ENCODE measurements at places on chromosomes 11 and 22.

DNA sequence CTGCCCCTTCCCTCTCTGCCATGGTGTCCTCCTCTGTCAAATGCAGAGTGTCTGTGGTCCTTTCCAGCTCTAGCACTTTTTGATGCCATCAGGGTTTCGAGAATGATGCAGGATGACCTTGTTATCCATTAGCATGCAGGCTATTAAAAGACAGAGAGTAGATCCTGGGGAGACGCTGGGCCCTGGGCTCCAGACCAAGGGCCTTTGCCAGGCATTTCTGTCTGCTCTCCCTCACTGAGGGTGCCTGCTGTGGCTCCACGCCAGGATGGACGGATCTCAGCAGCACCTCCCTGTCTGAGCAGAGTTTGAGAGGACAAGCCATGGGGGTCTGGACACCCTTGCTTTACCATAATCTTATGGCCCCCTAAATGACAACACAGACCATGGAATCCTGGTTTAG lies 110.8 kb upstream of the CD82 start:
- no peak for DNase-seq

- DNase-seq = peak; percentile 5
These were observed 20.7 kb upstream of the SLC22A12 start for GRCh38 chr11:64570341-64570740.

DNA sequence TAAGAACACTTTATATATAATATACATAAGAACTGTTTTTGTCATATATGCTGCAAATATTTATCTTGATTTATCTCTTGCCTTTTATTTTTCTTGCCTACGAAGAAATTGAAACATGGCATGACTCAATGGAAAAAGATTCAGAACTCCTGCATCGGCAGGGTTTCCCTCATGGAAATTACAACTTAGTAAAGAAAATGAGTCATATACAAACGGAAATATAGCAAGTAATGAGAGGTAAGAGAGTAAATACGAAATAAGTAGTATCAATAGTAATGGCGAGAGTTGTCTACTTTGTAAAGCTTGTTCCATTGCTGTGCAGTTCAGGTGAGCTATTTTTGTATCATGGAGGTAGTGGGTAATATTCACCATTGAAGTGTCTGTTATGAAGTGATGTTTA lies 350.4 kb downstream of the DDX10 start:
- no peak for DNase-seq

- DNase-seq = no peak
These were observed 55.8 kb downstream of the CLMP start for GRCh38 chr11:123139206-123139605.

DNA sequence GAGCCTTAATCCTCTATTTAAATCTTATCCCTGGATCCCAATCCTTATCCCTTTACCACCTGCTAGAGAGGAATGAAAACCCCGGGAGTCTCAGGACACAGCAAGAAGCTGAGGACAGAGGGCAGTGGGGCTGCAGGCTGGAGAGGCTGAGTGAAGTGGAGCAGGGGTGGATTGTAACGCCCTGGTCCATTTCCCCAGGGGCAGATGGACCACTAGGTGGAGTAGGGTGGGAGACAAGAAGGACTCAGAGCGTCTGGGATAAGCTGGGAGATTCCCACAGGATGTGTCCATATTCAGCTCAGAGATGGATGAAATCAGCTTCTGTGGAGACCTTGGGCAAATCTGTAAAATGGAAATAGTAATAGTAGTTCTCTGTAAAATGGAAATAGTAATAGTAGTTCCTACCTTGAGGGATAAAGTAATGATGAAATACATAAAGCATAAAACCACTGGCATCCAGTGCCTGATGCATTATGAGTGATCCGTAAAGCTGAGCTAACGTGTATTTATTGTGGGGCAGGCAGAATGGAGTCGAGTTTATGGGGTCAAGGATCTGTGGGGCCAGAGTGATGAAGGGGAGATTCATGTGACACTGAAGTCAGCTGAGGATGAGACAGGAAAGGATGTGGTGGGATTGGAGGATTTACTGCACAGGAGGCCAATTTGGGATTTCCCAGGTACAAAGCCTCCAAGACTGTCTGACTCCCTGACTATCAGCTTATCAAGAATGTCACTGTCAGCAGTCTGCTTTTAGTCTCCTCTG lies 1.9 kb upstream of the ROBO4 start:
- DNase-seq = no peak

- no peak for DNase-seq
These were observed 33.5 kb downstream of the WEE1 start for GRCh38 chr11:9606809-9607510.

- DNase-seq = no peak
These were observed 9.8 kb downstream of the SLC17A6 start for GRCh38 chr11:22347857-22348487.
